ENCODE measurements at places on chromosomes 4 and X.

GRCh38 chrX:153900831-153901752 is 3.4 kb upstream of the AVPR2 start:
- no peak for DNase-seq

- DNase-seq: no peak
These were observed 21.0 kb upstream of the TMSB15B start for GRCh38 chrX:103941201-103941975.

- no peak for DNase-seq
These were observed 39.6 kb upstream of the ZNF81 start for GRCh38 chrX:47797084-47797483.

GRCh38 chr4:93911671-93912070 is 83.1 kb downstream of the ATOH1 start:
- no peak for DNase-seq

DNA sequence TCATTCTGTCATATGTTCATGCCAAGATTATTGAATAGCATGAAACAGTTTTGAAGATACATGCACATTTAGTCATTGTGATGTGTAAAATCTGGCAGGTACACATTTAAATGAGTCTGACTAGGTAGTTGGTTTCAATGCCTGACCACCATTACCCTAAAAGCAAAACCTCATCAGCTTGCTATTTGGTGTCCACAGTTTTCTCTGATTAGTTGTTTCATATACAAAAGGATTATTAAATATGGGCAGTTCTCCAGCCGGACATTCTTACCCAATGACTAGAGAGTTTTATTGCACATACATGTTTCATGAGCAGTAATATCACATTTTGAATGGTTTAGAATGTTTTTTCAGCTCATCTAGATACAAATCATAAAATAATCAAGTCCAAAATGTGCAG is 23.7 kb downstream of the DCHS2 start:
- DNase-seq: no peak

DNA sequence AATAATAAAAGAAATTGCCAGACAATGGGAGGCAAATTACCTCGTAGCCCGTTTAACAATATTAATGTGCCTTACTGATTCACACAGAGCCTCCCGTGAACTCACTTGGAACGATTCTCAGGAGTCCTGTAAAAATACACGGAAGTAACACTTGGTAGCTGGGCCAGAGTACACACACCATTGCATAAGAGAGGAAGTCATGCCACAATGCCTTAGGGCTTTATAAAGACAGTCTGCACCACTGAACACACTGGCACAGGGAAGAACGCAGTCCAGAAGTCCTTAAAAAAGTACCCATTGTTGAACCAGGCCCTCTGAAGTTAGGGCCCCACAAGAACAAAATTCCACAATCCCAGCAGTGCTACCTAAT is 15.1 kb downstream of the SLC2A9 start:
- DNase-seq: no peak

DNA sequence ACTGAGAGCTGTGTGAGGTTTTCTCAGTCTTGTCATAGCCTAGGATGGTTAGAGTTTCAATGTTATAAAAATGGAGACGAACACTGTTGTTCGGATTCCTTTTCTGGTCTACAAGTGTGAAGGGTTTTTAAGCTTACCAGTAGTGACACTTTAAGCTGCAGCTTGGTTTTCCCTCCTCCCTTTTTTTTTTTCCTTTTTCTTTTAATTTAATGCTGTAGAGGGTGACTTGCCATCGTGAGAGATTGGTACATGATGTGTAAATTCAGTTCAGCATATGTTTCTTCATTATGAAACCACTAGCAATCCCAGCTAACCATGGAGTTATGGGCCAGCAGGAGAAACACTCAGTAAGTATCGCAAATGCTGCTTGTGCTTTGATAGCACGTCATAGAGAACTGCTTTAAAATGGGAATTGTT is 165.0 kb downstream of the RAPGEF2 start:
- no peak for DNase-seq

GRCh38 chr4:176778063-176778462 is 14.7 kb downstream of the VEGFC start:
- DNase-seq: no peak

GRCh38 chrX:108359806-108360602 is 78.2 kb downstream of the COL4A6 start:
- DNase-seq: no peak

GRCh38 chr4:127759228-127759820 is 22.8 kb upstream of the HSPA4L start:
- DNase-seq: no peak

GRCh38 chrX:137194164-137194563 is 160.4 kb upstream of the GPR101 start:
- DNase-seq: no peak

DNA sequence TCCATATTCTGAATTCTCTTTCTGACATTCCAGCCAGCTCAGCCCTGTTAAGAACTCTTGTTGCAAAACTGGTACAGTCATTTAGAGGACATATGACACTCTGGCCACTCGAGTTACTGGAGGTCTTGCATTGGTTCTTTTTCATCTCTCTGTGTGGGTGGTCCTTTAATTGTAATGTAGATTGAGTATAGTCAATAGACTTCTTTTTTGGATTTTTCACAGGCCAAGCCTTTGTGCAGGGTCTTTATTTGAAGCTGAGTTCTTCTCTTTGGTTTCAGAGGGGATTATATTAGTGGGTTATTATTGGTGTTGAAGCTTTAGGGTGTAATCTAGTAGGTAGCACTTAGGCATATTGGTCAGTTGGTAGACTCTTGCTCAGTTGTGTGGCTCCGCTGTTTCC is 118.0 kb upstream of the GIMD1 start:
- DNase-seq: no peak

DNA sequence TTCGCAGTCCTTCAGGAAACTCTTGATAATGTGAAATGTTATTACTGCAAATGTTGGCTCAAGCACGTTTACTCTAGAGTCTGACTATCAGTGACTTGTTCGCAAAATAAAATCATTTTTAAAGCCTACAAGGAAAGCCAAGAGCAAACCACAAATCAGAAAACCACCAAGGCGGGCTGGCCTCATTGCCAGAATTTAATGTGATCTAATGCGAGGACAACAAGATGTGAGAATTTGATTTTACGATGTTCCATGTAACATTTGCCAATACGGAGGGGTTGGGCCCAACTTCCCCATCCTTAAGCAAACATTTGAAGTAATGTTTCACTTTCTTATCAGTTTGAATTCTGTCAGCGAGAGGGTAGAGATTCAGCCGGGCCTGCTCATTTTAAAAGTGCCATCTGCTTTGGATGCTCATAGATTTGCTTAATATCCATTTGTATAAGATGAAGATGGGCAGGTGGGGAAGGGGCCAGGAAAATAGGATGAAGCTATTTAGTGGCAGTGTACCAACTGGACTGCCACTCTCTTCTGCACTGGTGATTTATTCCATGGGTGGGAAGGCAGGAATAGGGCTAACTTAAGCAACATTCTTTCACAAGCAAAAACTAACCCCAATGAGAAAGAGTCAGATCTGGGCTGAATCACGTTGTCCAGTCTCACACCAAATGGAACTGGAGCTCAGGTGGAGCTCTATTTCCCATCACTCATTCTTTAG is 225.3 kb downstream of the ANAPC10 start:
- DNase-seq: no peak

GRCh38 chr4:1558205-1558604 is 125.9 kb downstream of the FAM53A start:
- DNase-seq: no peak

- no peak for DNase-seq
These were observed 313.8 kb downstream of the CAMK2D start for GRCh38 chr4:113447769-113448168.

GRCh38 chr4:16206848-16207247 is 19.4 kb downstream of the TAPT1 start:
- DNase-seq: no peak

GRCh38 chr4:129346734-129347133 is 250.8 kb downstream of the C4orf33 start:
- no peak for DNase-seq

DNA sequence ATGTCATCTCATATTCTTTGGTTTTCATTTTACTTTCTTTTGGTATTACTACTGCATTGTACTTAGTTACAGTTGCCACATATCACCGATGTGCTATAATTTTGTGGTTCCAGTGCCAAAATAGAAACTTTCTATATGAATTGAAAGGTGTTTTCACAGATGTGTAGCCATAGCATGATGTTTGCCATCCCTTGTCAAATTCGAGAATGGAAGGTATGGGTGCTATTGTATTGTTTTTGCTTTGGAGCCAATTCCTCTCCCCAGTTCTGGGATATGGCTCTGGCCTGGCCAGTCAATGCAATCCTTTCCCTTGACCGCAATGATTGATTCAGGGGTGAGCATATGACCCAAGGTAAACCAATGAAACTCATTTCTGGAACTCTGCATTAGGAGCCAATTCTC is 86.2 kb upstream of the RPS6KA3 start:
- no peak for DNase-seq

DNA sequence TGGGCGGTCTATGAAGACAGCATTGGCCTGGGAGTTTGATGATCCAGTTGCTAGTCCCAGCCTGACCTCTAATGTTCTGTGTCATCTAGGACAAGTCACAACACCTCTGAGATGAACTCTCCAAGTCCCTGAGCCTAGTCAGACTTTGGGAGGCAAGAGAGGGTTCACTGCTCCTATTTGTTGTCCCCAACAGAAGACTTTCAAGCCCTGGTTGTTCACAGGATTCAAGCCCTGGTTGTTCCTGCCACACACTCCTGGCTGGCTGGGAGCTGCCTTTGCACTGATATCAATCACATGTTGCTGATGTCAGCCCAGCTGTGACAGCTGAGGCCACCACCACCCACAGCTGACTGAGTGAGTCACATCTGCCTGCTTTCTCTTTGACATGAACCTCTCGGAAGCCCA is 253.2 kb upstream of the RASGEF1B start:
- no peak for DNase-seq

DNA sequence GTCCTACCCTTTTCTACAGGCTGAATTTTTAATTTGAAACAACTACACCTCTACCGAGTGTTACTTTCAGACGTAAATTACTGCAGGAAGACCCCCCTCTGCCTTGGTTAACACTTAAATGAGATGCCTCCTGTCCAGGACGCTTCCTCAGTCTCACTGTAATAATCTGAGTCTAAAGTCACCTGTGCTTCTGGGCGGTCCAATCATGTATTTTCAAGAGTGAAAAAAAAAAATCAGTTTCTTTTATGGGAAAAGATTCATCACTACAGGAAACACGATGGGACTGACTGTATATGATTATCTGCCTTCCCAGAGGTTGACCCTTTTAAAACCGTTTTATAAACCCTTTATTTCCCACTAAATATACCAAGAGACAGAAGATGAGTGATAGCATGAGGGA is 776 bp downstream of the RBM47 start:
- no peak for DNase-seq

DNA sequence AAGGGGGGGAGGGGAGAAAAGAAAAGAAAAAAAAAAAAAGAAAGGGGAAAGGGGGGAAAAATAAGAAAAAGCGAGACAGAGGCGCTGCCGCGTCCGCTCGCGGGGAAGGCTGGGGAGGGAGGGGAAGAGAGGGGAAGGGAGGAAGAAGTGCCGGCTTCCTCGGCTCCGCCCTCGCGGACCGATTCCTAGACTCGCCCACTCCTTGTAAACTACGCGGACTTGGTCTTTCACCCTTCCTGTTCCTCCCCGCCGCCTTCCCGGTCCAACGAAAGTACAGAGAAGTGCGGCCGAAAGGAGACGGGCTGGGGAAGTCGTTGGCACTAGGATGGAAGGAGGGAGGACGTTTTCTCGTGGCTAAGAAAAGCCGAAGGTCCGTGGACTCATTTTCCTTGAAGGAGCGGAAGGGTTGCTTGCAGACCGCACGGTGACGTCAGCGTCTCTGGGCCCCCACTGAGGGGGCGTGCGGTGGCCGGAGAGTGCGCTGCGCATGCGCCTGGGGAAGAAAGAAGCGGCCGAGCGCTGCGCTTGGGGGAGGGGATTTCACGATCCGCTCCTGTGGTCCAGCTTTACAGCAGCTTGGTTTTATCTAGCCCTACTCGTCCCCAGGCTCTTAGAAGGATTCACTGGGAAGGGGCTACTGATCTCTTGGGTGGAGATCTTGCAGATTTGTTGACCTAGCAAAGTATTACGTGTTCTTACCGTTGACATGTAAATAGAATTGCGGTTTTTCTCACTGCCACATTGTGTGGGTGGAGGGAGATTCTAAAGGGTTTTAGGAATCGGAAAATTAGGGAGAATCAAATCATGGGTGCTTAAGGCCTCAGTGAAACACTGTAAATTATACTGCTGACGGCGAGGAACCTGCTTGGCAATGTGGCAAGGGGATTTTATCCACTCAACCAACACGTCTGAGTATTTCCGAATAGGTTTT is at the start of gene CCNI:
CCNI (minus strand) TSS at position 121 of the 931 bp plus-strand sequence. CDS start 9,627 bp downstream, outside the sequence.
- peak; percentile 85 for DNase-seq

DNA sequence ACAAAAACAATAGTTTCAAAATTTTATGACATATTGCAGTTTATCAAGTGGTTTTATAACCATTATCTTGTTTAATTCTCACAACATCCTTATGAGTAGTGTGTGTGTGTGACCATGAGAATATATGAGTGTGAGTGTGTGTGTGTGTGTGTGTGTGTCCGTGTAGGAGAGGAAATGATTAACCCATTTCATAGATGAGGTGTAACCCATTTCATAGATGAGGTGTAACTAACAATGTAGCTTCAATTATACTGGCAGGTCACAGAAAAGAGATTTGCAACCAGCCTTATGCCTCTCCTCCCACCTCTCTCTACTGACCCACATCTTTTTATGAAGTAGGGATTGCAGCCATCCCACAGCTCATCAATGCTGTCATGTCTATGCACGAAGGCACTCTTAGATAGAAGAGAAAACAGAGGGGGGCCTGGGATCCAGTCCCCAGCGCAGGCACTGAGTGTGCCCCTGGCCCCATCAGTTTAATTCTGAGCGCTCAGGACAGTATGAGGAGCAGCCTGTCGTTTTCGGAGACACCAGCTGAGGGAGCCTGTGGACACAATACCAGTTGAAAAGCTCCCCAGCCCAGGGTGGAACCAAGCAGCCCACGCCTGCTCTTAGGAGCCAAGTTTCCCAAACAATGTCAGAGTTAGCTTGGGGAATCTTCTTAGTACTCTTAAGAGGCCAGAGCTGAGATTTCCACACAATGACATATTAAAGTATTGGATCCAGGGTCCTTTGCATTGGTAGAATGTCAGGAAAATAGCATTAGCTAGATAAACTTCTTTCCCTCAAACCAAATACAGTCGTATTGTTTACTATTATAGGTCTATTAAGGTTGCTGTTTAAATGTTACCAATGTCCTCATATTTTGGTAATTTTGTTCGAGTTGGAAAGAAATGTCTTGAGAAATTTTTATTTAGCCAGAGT is 88.6 kb downstream of the PALLD start:
- no peak for DNase-seq

GRCh38 chrX:119374736-119375135 is 24.4 kb upstream of the SLC25A43 start:
- no peak for DNase-seq

Data from cerebellar nuclear complex (tissue), 1 donor.